ENCODE measurements at places on chromosomes 2 and 18.

DNA sequence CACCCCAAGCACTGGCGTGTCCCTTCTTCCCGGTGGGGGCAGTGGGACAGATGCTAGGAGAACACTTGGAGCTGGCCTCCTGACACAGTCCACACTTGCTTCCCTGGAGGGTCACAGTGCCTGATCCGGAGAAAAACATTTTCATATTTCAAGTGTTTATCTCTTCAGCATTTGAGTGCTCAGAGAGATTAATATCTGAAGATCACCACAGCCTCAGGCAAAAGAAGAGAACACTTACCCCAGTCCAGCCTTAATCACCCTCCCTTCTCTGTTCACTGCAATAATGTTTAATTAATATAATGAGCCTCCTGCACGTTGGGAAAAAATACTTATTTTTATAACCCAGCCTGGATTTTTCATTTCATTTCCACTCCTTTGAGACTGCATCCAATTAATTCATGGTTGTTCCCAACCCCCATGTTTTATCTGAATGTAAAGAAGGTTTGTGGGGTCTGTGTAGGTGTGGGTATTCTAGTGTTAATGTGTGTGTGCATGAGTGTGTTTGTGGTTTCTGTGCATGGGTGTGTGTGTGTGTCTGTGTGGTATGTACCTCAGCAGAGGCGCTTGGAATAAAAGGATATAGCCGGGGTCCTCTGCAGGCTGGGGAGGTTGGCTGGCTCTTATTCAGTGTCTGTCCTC, 72.1 kb downstream of the NRP2 start:
- DNase-seq = no peak

DNA sequence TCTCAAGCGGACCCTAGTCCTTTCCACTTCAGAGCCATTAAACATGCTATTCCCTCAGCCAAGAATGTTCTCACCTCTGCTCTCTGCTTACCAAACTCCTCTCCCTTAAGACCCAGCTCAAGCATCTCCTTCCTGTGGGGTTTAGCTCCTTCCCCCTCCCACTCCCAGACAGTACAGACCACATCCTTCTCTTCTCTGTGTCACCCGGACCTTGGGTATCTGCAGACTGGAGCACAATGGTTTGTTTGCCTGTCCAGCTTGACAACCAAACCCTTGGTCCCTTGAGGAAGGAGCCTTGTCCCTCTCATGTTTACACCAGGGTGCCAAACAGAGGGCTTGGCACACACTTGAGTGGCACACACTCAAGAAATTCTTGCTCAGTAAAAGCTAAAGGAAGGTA, 4.1 kb upstream of the CD8A start:
- no peak for DNase-seq

- DNase-seq = no peak
Observed at GRCh38 chr2:8652774-8653426, 29.0 kb upstream of the ID2 start.

DNA sequence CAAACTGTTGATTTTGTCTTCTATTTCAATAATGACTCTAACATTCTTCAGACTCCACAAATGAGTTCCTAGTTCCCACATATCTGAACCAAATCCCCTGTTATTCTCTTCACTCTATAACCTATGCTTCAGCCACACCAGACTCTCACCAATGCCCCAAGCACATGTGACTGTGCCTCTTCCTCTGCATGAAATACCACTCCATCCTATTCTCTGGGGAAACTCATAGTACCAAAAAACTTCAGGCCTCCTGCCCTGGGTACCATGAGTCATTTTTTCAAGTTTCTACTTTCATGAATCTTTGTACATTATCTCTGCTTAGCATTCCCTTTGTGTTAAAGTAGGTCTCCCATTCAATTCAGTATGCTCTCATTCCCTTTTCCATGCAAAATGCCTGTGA, 353.2 kb downstream of the ZEB2 start:
- DNase-seq = no peak

GRCh38 chr18:56289381-56289780, 349.0 kb downstream of the TXNL1 start:
- DNase-seq = no peak

GRCh38 chr2:28588292-28588670, 92.4 kb downstream of the PLB1 start:
- DNase-seq = no peak

- no peak for DNase-seq
Observed at GRCh38 chr18:79912409-79912991, 39.0 kb downstream of the SLC66A2 start.

DNA sequence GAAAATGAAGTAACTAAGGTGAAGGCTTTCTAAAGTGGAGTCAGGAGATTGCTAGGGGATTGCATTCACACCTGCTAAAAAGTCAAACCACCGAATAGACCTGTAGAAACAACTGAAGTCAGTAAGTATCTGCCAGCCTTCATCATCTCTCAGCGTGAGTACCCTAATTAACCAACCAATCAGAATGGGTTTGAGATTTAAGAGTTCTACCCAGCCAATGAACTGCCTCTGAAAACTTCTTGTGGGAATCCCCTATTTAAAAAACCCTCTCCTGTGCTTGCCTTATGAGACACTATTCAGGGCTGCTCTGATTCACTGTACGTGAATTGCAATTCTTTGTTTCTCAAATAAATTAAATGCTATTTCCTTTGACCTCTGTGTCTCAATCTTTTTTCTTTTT, 3.4 kb upstream of the FAM161A start:
- DNase-seq = no peak

DNA sequence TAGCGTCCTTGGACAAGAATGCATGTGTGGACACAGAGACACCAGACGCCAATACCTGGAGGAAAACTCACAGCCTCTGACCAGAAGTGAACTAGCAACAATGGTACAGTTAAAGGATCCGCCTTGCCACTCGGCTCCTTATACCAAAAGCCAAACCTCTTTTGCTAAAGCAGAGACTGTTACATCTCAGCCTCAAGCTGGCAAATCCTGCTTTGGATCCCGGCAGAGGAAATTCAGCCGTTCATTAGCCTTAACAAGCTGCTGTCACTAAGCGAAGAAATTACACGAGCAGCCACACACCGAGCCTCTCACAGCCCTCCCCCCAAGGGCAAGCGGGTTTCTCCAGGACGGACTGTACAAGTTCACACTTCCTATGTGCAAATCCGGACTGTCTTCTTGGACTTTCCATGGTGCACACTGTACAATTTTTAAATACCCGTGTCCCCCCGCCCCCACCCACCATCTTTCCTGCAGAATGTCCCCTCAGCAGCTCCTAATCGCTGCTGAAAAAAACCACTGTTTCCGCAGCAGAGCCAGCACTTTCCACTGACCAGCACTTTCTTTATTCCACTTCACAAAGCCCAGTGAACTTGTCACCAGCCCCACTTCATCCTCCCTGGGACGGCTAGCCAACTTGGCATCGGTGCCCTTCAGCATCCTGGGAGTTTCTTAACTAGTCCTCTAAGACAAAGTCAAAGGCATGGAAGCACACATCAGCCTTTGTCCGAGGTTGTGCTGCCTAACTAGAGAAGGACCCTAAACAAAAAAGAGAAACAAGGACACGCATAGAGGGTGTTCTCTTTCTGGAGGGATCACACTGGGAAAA, 1.5 kb downstream of the KLF7 start:
- DNase-seq = no peak

DNA sequence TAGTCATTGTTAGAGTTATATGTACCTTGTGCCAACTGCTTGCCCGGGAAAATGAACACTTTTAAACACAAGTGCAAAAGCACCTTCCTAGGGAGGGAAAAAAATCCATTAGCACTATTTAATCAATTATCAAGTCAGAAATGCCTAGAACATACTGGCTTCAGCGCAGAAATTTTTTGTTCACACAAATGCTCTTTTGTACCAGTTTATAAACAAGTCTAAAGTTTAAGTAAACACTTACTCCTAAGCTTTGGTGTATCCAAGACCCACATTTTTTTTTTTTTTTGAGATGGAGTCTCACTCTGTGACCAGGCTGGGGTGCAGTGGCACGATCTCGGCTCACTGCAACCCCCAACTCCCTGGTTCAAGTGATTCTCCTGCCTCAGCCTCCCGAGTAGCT, 30.6 kb downstream of the GFPT1 start:
- DNase-seq = no peak

GRCh38 chr2:233189025-233189424, 62.4 kb upstream of the ATG16L1 start:
- DNase-seq = no peak

DNA sequence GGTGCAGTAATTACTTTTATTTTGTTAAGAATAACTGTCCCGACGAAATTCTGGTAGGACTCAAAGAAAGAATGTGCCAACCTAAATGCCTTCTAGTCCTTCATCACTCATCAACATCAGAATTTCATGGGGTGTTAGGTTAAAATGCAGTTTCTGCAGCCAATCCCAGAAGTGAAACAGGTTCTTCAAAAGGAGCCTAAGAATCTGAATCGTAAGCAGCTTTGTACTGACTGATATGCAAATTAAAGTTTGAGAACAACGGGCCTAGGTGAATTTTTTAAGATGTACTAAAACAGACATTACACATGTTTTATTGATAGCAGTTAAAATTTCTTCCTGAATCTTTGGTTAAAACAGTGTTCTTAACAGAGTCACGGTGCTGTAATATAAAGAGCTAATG, 140.3 kb upstream of the ZC3H15 start:
- no peak for DNase-seq

DNA sequence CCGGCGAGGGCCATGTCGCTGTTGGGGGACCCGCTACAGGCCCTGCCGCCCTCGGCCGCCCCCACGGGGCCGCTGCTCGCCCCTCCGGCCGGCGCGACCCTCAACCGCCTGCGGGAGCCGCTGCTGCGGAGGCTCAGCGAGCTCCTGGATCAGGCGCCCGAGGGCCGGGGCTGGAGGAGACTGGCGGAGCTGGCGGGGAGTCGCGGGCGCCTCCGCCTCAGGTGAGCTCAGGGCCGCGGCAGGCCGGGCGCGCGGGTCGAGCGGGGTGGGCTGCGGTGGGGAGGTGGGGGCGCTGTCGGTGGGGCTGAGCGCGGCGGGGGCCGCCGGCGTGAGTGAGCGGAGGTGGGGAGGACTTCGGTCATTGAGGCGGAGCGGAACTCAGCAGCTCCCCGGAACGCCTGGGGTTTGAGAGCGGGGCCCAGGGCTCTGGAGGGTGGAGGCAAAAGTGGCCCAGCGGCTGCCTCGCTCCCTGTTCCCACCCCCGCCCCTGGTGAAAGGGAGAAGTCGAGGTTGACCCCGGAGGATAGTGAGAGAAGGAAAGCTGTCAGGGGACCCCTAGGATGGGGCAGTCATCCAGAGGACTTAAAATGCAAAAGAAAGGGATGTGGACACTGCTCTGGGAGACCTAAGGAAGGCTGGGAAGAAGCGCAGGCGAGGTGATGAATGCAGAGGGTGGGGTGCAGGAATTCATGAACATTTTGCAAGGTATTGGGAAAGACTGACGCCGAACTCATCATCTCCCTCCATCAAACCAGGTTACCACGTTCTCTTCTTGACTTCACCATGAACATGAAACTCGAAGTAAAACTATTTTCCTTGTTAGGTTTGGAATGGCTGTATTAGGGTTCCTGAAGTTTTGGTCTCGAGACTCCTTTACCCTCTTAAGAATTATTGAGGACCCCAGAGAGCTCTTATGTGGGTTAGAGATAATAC, 633 bp downstream of the MALT1 start:
- DNase-seq = no peak

GRCh38 chr2:139045524-139045923, 265.3 kb upstream of the NXPH2 start:
- no peak for DNase-seq

DNA sequence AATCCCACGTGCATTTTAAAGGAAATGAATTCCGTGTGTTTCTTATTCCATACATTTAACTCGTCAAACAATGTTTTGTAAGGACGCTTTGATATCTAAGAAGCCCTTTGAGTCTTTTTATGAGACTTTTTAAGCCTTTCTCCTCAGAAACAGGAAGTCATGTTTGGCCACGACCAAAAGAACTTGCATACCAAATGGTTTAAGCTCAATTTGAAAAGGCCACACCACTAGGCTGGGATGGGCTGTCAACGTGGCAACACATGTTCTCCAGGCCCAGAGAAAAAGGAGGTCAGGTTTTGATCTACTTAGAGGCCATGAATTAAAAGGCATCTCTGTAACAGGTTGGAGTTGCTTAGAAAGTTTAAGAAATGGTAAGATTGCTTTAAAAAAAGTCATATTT, 441.8 kb downstream of the CMPK2 start:
- no peak for DNase-seq

DNA sequence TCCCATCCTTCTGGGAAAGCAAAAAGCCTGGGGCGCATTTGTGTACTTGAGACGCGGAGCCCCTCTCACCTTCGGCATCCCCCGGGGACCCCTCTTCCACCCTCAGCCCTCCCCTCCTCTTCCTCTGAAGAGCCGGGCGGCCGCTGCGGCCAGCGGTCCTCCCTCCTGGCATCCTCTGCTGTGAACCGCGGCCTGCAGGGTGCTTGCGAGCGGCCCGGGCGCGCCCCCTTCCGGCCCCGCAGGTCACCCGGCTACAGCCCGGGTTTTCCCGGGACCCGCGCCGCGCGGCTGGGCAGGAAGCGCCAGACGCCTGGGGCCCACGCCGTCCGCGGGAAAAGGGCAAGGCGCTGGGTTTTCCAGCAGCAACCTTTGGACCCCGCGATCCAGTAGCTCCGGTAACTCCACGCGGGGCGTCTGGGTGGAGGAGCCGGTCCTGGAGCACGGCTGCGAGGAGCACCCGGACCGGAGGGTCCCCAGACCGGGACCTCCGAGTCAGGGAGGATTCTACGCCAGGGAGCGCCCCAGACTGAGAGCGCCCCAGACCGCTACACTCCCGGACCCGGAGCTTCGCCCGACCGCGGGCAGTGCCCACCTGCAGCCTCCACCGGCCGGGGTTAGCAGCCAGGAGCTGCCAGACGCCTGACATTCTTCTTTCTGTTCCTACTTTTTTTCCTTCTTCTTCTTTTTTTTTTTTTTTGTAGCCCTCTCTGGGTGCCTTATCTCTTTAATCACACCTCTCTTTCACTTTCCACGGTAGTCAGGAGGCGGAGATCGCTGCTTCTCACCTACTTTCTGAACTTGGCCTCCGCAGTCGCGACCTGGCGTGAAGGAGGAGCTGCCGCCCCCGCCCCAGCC, at the start of gene IL18R1:
Gene IL18R1, plus strand, starts transcription at position 271 of the 855 bp plus-strand sequence. CDS start 6,865 bp downstream, outside the sequence.
- DNase-seq = peak; percentile 50

- DNase-seq = no peak
Observed at GRCh38 chr2:74559912-74560311, 5.4 kb downstream of the DOK1 start.

- no peak for DNase-seq
Observed at GRCh38 chr2:172105471-172106107, 2.9 kb upstream of the DLX2 start.

DNA sequence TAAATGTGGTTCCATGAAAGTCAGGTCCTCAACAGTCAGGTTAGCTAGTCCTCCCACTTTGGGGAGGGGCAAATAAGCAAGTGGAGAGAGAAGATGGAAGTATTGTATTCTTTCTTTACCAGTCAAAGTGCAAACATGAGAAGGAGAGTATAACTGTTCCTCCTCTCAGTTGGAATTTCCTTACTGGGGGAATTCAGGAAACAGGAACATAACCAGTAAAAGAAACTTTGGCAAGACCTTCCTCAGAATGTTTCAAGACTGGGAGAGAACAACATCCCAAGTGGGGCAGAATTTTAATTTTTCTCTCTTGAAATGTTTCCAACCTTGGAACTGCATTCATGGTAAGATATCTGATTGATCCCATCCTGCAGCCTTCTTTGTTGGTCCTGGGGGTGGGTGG, 552.4 kb upstream of the TNP1 start:
- DNase-seq = no peak

All from GDM1 (cell line).